ENCODE measurements at places on chromosomes 2 and 18.
A peak's percentile ranks its signal among the peaks of the same experiment; 100 is the strongest.

GRCh38 chr18:36311026-36311570 is 13.6 kb downstream of the FHOD3 start:
- DNase-seq = no peak

DNA sequence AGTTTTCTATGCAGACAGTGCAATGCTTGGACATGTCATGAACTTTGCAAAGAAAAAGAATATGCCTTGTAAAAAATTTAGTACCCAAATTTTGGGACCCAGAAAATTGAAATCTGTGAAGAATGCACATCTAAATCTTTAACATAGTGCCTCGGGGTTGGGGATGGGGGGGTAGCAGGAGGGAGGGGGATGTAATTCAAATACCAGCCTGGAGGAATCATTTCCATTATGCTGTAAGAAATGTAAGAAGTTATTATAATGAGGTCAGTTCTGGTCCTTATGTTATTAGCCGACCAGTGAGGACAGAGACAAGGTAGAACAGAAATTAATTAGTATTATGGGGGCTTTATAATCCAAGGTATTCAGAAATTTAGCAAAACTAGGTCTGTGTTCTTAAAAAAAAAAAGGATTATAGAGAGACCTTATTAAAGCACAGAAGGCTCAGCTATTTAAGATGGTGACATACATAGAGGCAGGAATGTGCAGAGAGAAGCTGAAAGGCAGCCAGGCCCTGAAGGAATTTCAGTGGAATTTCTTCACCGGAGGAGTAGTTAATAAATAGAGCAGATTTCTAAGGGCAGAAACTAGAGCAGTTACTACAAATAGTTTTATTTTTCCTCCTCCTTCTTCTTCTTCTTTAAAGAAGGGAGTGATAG is 89.0 kb upstream of the RBMS1 start:
- DNase-seq = peak; percentile 30

GRCh38 chr2:168635065-168635577 is 167.3 kb upstream of the NOSTRIN start:
- DNase-seq = peak; percentile 48

DNA sequence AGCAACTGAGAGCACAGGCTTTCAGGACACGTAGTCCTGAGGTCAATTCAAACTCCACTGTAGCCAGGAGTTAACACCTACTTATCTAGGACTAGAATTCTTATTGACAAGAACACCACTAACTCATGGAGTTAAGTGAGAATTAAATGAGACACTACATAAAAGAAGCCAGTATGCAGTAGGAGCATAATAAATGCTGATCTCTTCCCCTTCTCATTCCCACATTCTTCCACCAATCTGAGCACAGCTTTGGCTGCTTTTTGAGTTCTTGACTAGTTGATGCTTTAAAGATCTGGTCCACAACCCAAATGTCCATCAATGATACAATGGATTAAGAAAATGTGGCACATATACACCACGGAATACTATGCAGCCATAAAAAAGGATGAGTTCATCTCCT is 55.2 kb downstream of the TTC32 start:
- no peak for DNase-seq

DNA sequence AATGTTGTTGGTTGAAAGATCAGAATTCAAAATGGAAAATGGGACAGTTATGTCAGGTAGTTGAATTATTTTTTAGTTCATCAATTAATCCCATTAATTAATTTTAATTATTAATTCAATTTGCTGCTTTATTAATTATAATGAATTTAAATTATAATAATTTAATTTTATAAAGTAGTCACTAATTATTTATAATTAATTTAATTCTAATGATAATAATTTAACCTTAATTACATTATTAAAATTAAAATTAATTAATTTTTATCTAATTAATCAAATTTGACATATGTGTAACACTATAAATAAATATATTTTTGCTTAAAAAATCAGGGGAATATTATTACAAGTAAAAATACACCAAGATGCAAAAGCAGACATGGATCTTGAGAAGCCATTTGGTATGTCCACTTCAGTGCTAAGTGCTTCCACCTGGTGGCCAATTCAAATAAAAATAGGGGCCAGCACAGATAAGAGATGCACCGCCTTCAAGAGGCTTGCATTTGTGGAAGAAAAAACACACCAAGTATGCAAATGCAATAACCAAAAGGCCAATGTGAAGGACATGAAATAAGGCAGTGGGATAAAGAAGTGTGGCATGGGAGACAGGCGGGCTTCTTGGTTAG is 73.2 kb downstream of the MBP start:
- DNase-seq = peak; percentile 72

DNA sequence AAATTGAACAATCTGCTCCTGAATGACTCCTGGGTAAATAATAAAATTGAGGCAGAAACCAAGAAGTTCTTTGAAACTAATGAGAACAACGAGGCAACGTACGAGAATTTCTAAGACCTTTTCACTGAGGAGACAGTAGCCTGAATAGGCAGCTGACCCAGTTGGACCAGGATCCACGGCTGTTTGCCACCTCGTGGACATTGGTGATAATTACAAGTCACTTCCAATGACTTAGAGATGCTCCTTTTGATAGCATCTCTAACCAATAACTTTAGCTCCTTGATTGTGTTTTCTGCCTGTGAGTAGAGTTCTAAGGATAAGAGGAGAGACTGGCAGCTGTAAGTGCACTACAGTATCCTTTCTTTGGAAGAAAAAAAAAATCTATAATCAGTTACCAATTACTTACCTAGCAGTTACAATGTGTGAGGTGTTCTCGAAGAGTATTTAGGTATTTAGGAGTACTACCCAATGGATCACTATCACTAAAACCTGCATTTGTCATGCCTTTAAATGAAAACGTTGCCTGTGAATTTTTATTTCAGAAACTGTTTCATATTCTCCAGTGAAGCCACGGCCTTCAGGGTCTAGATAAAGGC is 31.3 kb upstream of the CNTNAP5 start:
- peak; percentile 58 for DNase-seq
